NCI-H2029 treated with DMSO at 0.1 percent for 48 hours (cell line): ENCODE measurements at places on chromosomes 5 and 9.

GRCh38 chr9:127196826-127197145 is 67.8 kb upstream of the GARNL3 start:
- DNase-seq: no peak

DNA sequence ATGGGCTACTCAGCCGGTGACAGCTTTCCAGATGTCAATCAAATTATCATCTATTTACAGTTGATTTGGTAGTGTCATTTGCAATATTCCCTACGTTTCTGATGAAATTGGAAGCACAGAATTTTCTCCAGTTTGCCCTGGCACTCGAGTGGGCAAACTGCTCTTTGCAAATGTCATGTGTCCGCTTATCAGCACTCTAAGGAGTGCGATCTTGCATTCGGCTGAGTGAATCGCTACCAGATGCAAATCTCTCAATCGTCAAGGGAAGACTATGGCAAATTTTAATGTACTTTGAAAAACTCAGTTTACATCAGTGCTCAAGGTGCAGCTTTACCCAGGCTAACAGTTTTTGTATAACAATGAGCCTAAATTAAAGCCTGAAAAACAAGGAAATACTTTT is 66.8 kb downstream of the BNC2 start:
- DNase-seq: no peak

- no peak for DNase-seq
Measured at GRCh38 chr9:27157736-27158135, 48.7 kb downstream of the TEK start.

DNA sequence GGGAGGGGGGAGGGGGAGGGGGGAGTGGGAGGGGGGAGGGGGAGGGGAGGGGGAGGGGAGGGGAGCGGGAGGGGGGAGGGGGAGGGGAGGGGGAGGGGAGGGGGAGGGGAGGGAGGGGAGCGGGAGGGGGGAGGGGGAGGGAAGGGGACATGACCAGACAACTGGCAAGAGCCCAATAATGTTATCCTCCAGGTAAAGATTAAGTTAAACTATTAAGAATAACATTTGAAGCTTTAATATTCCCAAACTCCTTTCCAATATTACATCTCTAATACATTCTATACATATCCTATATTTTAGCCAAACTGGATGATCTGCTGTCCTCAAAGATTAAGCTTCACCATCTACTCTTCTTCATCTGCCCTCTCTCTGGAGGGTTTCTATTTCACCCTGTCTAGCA is 25.8 kb downstream of the C5 start:
- DNase-seq: no peak

GRCh38 chr9:9117866-9118265 is 1318.3 kb upstream of the DMAC1 start:
- no peak for DNase-seq

GRCh38 chr9:104896131-104896530 is 31.8 kb downstream of the ABCA1 start:
- no peak for DNase-seq

DNA sequence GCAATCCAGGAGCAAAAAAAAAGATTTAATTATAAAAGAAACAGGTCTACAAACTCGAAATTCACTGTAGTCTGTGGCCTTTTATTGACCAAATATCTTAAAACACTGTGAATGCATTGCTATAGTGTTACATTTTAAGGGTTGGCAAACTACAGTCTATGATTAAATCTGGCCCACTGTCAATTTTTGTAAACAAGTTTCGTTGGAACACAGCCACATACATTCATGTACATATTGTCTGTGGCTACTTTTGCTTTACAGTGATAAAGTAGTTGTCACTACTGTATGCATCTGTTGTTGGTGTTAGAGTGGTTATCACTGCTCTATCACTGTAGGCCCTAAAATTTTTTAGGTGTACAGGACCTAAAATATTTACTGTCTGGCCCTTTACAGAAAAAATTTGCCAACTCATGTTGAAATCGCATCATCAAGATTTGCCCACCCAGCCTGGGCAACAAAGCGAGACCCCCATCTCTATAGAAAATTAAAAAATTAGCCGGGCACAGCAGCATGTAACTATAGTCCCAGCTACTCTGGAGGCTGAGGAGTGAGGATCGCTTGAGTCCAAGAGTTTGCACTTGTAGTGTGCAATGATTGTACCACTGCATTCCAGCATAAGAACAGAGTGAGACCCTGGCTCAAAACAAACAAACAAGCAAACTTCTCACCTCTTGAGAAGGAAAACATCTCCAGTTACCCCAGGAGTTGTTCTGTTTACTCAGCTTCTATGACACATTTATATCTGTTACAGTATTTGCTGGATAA is 89.0 kb downstream of the ERBIN start:
- no peak for DNase-seq

DNA sequence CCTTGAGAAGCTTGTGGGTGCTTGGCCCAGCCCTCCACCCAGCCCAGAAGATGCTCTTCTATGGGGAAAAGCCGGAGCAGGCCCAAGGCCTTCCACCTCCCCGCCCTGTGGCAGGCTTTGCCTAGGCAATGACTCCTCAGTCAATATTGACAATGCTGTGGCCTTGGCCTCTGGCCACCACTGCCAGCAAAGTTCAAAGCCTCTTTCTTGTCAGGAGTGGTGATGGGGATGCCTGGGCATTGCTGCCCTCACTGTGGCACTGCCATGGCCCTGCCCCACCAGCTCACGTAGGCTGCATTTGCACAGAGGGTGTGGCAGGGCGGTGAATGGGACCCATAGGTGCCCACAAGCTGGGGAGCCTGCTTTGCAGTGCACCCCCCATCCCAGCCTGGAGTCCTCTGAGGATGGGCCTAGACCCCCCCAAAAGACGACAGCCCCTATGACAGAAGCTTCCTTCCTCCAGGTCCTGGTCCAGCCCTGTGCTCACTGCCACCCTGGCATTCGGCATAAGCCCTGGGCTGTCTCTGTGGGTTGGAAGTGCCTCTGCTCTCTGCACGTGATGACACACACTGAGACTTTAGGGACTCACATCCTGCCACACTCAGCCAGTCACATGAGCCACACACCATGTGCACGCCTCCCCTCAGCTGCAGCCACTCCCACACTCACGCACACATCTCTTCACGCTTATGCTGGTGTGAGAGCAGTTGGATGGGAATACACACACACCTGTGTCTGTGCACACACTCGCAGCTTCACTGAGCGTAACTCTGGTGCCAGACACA is 31.1 kb downstream of the MORN5 start:
- DNase-seq: no peak

GRCh38 chr5:135741040-135741439 is 93.4 kb upstream of the SLC25A48 start:
- no peak for DNase-seq

- DNase-seq: no peak
Measured at GRCh38 chr9:112038017-112038408, 137.1 kb downstream of the SUSD1 start.

- no peak for DNase-seq
Measured at GRCh38 chr5:180210961-180211760, 2.1 kb upstream of the RASGEF1C start.

- DNase-seq: no peak
Measured at GRCh38 chr9:69141851-69142250, 32.2 kb upstream of the TJP2 start.

GRCh38 chr5:1253456-1254105 is 28.4 kb downstream of the SLC6A18 start:
- no peak for DNase-seq

DNA sequence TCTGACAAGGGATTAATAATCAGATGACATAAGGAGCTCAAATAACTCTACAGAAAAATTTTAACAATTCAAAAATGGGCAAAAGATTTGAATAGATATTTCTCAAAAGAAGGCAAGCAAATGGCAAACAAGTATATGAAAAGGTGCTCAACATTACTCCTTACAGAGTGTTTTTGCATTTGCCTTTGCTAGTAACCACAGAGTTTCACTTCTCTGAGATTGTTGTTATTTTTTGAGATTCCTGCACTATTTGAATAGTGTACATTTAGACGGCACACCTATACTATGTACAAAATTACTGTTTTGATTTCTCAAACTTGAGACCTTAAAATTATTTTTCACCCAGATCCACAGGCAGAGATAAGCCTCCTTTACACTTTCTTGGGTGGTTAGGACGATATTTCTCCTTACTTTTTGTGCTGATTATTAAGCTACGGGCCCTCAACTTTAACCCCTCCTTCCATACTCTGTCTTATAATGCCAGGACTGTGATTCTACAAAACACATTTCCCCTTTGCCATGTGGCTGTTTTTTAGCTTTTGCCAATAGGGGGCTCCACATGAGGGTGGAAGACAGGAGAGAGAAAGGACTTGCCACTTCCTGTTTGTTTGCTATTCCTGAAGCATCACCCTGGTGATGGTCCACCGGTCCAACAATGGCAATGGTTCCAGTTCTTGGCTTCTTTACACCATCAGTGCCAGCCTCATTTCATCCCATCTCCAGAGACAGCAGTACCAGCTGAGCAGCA is 65.0 kb upstream of the DAP start:
- no peak for DNase-seq

- DNase-seq: no peak
Measured at GRCh38 chr5:142007237-142007544, 5.6 kb downstream of the GNPDA1 start.

- DNase-seq: no peak
Measured at GRCh38 chr5:139394654-139395566, at the start of gene PROB1. Gene PROB1, minus strand, starts transcription at chr5:139395104. Its CDS starts 23 bp downstream, at chr5:139395081.
